Occipital lobe (tissue), 3 donors: ENCODE measurements at places on chromosomes 5 and 9. TPM values are rescaled to one million over a fixed set of nuclear protein-coding genes. Genes with fewer than 3 reads are reported as not detected.

- DNase-seq: peak; percentile 24
Measured at GRCh38 chr5:96432216-96433065, 607 bp downstream of the PCSK1 start.

- DNase-seq: no peak
Measured at GRCh38 chr5:155094455-155094854, 80.9 kb downstream of the KIF4B start.

GRCh38 chr9:84866396-84867175 is 197.1 kb downstream of the NTRK2 start:
- no peak for DNase-seq

DNA sequence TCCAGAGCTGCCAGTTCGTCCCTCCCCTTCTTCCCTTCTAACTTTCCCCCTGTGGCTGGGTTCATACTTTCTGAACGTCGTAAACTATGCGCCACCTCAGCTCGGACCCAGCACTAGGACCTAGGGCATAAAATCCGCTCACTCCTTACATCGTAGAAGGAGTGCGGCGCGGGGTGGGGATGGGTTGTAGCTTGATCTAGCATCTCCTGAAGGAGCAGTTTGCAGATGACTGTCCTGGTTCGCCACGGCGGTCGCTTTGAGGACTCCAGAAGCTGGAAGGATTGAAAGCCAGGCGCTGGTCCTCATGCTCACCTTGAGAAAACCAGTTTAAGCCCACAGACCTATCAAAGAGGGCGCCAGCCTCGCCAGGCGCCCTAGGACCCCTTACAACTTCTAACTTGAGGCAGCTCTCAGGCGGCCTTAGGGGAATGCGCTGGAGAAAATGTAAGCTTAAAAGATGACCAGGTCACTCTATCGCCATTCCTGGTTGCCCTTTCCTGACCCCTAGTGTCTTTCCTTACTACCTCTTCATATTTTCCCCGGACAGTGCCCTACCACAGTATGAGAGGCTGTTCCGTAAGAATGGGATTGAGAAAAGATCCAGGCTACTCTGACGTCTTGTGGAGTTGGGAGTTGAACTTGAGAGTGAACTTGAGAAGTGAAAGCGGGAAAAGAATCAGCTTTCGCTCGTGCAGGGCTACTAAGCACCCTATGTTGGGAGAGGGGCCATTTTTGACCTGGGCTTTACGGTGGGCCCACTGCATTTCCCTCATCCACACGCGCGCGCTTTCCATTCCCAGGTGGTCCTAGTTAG is 2.8 kb downstream of the RORB start:
- DNase-seq: no peak

GRCh38 chr9:116377179-116377798 is 223.7 kb downstream of the PAPPA start:
- DNase-seq: no peak

GRCh38 chr9:7058473-7058872 is 300.7 kb downstream of the KDM4C start:
- DNase-seq: no peak

- DNase-seq: no peak
Measured at GRCh38 chr5:86917117-86917579, 299.4 kb downstream of the COX7C start.

TAF11L5 gene
- not detected for total RNA-seq

DNA sequence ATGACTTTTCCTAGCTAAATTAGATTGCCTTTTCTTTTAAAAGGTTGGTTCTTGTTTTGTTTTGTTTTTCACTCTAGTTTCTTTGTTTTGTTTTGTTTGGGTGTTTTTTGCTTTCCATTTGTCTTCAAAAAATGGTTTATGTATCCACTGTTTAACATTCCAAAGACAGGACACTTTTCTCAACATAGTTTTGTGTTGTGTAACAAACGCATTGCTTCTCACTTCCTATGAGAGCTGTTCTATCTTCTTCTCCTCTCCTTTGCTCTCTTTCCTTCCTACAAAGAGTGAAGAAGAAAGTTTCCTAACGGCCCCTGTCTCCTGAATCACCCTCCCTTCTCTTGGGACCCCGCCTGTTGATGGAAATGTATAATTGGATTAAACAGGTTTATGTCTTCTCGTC is 539.7 kb downstream of the ACTL7B start:
- no peak for DNase-seq

- DNase-seq: no peak
Measured at GRCh38 chr9:99118782-99119466, 14.0 kb downstream of the TGFBR1 start.

DNA sequence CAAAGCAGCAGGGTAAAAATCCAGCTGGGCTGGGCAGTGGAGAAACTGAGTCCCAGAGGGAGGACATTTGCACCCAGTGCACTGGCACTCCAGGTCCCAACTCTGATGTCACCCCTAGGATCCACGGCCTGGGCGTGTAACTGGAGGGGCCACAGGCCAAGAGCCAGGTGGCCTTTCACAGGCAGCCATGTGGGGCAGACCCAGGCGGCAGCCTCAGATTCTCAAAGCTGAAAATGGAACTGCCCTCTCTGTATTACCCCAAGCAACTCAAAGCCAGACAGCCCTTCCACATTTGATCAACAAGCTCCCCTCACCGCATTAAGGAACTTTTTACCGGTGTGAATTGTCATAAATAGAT is 46.7 kb downstream of the RASGEF1C start:
- no peak for DNase-seq

- DNase-seq: no peak
Measured at GRCh38 chr9:94002316-94003140, 47.4 kb upstream of the BARX1 start.

CEL gene
- not detected for total RNA-seq

TUSC1 gene
- 10.5 TPM for total RNA-seq

DNA sequence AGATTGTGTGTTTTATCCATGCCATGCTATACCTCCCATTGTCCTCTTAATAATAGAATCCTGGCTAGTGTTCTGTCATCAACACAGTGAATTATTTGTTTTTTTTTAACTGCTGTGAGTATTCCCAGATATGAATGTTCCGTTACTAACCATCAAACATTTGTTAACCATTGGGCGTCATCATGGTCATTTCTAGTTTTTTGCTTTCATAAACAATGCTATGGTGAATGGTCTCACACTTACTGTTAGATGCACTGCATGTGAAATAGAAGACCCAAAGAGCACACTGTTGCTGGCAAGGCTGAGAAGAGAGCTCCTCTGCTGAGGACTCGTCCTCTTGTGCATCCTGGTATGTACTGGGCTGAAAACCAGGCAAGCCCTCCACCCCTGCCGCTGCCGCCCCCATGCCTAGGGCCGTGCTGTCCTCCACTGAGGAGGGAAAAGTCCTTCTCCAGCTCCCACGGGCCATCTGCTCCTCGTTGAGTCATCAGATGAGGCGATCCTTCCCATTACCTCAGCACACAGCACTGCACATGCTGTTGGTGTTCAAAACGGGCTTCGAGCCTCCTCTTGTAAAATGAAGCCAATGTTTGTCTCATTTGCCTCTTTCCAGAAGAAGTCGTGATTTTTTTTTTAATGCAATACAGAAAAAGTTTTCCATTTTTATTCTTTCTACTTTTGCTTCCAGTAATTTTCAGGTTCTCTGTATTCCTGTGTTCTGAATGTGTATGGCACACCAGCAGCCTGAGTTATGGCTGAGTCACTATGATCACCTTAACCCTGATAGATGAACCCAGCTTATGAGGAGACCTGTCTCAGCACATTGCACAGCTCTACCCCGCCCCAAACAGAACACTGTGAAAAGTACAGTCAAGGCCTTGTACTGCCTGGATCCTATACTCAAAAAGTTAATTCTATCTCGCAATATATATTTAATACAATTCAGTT is 219.0 kb downstream of the AOPEP start:
- DNase-seq: peak; percentile 85

DNA sequence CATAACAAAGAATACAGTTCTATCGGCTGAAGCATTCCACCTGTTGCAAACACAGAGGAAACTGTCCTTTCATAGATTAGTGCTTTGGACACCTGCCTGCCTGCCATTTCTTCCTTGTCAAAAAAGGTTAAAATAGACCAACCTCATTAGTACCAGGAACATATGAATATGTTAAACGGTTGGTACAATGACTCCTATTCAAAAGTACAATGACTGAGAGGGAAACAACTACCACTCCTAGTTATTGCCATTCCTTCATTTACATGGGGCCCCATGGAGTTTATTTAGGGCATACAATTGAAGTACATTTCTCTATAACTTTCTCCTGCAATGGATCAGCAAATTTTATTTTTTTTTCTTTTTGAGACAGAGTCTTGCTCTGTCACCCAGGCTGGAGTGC is 77.4 kb upstream of the PIP5K1B start:
- no peak for DNase-seq
